ENCODE measurements at places on chromosomes 3 and 15.

- DNase-seq: no peak
Measured at GRCh38 chr3:15426579-15427118, 695 bp downstream of the METTL6 start.

- DNase-seq: no peak
Measured at GRCh38 chr3:189529468-189529867, 101.7 kb upstream of the TP63 start.

DNA sequence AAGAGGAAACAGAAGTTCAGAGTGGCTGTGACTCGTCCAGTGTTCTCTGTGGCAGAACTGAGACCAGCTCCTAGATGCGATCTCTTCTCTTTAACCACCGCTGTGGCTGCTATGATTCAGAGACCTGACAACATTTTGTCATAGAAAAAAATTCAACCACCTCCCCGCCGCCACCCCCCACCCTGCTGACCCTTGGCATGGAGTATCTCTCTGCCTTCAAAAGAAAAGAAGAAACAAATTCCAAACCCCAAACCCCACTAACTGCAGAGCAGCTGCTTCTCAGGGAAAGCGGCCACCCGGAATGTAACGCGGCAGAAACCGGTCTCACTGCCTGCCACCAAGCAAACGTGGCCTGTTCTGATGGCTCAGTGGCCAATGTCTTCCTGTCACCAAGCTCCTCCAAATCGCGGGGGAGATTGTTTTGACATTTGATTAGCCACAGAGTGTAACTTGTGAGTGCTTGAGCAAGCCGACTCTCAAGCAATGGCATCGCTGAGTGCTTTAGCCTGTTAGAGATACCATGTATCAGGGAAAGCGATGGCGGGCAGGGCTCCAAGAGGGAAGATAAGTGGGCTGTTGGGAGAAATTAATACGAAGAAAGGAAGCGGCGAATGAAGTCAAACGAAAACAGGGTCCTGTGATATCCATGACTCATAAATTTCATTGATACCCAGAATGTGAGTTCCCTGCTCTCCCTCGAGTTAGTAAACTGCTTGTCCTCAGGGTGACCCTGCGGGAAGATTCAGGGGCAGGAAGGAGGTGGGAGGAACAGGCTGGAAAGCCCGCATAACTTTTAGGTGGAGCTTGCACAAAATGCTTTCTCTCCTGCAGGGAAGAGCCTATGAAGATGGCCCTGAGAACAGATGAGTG lies 44.8 kb upstream of the TLE3 start:
- DNase-seq: no peak

DNA sequence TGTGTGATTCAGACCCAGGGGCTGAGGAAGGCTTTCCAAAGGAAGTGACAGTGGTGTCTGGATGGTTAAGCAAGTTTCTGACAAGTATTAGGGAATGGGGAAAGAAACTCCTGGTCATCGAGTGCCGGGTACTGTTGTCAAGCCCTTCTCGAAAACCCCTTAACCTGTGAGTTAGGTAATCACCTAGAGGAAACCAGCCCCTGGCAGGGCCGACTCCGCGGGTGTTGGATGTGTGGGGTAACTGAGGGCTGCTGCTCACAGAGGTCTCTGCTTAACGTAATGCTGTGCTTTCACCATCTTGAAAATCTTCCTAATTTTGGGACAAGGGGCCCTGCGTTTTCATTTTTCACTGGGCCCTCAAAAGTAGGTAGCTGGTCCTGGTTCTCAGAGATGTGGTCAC lies 67.0 kb downstream of the SMAD6 start:
- no peak for DNase-seq

DNA sequence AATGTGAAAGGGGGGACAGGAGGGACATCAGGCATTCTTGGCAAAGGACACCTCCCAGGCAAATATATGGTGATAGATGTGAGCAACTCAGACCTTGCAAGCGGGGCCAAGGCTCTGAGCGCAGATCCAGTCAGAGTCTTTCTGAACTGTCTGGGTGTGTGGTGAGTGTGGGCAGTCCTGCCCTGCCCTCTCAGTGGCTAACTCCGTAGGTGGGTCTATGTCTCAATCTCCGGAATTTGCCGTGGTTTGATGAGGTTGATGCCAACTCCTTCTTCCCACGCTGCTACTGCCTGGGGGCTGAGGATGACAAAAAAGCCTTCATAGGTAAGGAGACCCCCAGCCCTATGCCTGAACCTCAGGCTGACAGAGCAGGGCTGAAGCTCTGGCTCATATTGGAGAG lies 7.4 kb downstream of the TTLL3 start:
- DNase-seq: no peak
